ENCODE measurements at places on chromosomes 3 and 15.
A peak's percentile ranks its signal among the peaks of the same experiment; 100 is the strongest.

- DNase-seq, result peak; percentile 25
Observed at GRCh38 chr3:35633332-35634124, 5.8 kb upstream of the ARPP21 start.

- DNase-seq, result no peak
Observed at GRCh38 chr3:143294188-143294587, 174.6 kb downstream of the CHST2 start.

GRCh38 chr3:149247929-149248691 lies 26.5 kb upstream of the CP start:
- DNase-seq, result no peak

DNA sequence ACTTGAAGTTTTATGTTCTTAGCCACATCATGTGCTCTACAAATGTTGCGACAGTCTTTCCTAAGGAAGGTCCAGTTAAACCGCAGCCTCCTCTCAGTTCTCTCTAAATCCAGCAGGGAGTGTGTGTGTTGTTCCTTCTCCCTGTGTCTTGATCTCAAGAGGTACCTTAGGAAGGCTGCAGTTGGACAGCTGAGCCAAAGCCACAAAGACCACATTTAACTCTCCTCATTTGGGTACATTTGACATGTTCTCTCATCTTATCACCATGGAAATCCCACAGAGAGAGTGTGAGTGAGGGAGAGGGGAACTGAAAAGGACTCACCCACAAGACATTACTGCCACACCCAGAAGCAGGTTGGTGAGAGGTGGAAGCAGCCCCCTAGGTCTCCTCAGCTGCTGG lies 79.5 kb downstream of the CD200R1L start:
- DNase-seq, result no peak

- DNase-seq, result no peak
Observed at GRCh38 chr15:83379579-83379959, 67.6 kb upstream of the SH3GL3 start.

GRCh38 chr15:39658740-39659139 lies 77.9 kb downstream of the THBS1 start:
- no peak for DNase-seq

All from eye (tissue), 1 donor.